ENCODE measurements at places on chromosomes 2 and 18.
A peak's percentile ranks its signal among the peaks of the same experiment; 100 is the strongest.

- no peak for DNase-seq
Observed at GRCh38 chr18:58208207-58208932, 164.3 kb downstream of the NEDD4L start.

DNA sequence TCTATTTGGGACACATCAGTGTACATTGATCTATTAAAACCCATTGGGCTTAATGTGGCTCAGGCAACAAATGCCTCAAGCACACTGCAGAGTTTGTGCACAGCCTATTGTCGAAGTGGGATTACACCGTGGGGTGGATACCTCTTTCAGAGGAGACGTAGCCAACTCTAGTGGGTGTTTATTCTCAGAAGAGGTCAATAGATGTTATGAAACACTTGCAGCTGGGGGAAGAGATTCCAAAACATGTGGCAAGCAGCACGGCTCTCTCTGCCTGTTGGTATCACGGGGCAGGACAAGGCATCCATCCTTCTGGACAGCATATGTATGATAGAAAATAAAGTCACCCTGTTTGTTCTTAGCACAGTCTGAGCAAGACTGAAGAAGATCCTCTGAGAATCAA, 121.4 kb upstream of the COPS8 start:
- DNase-seq, result no peak

- no peak for DNase-seq
Observed at GRCh38 chr2:74107071-74107470, 40.6 kb downstream of the BOLA3 start.

- no peak for DNase-seq
Observed at GRCh38 chr2:172335736-172336135, 91.7 kb upstream of the ITGA6 start.

DNA sequence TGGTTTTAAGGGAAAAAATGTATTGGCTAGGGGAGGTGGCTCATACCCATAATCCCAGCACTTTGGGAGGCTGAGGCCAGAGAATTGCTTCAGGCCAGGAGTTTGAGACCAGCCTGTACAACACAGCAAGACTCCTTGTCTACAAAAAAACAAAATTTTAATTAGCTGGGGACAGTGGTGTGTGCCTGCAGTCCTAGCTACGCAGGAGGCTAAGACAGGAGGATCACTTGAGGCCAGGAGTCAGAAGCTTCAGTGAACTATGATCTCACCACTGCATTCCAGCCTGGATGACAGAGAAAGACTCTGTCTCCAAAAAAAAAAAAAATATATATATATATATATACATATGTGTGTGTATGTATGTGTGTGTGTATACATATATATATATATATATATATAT, 18.5 kb downstream of the CCDC88A start:
- DNase-seq, result no peak

DNA sequence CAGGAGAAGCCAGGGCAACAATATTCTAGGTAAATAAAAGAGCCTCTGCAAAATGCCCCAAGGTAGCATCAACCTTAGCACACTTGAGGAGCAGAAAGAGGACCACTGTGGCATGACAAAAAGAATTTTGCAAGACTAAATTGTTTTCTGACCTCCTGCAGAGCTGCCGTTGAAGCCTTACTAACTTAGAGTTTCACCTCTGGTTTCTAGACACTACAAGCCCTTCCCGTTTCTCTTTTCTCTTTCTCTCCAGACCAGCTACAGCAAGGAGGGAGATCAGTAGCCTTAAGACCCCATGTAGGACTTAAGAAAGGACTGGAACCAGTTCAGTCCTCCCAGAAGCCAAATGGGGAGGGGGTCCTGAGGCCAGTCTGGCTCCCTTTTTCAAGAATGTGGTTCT, 73.3 kb upstream of the SP3 start:
- DNase-seq, result no peak

GRCh38 chr2:238242731-238243495, 3.1 kb upstream of the HES6 start:
- no peak for DNase-seq

DNA sequence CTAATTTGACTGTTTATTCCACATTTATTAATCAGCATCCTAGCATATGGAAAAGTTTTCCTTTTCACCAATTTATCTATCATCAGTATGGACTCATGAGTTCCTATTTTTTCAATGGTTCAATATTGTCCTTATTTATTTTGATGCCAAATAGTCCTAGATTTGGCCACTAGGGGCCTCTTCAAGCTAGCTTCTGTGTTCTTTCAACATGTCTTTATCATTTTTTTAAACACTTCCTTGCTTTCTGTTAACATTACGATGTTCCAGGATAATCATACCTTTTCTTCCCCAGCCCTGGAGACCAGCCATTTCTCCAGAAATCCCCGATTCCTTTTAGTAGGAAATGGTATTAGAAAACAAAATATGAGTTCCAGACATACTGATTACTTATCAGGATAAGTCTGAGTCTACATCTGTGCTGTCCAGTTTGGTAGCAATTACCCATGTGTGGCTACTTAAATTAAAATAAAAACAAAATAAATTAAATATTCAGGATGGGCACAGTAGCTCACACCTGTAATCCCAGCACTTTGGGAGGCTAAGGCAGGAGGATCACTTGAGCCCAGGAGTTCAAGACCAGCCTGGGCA, 70.6 kb downstream of the RPE start:
- DNase-seq, result no peak

DNA sequence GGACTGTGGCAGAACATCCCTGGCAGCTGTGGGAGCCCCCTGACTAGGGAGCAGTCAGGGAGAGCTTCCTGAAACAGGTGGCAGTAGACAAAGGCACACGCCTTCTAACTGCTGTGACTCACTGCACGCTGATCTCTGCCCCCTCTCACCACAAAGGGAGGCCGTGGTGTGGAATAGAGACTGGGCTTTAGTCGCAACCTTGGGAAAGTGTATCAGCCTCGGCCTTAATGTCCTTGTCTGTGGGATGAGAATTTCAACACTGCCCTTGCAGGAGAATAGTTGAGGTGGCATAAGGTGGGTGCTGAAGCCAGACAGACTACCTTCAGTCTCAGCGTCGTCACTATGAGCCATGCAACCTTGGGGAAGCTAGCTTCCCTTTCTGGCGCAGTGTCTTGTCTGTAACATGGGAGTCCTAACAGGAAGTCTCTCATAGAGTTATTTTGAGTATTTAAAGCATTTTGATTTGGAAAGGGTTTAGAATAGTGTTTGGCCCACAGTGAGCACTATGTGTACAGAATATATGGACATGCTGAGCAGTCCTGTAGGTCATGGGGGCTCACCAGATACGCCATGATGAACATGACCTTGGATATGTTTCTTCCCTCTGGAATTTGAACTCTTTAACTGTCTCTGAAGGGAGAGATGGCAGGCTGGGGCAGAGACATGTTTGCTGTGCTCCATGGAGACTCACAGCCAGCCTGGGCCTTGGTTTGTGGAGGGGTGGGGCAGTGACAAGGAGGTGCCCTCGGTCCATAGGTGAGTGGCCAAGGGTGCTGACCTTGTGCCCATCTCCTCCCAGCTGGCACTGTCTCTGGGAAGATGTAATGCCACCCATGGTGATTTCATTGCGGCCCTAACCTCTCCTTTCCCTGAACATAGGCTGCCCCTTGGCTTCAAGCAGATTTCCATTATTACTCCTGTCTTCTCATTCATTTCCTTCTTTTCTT, 29.5 kb upstream of the SMAD7 start:
- no peak for DNase-seq

- no peak for DNase-seq
Observed at GRCh38 chr18:10285283-10285640, 169.2 kb upstream of the APCDD1 start.

GRCh38 chr2:113277474-113278072, 1.1 kb downstream of the PAX8 start:
- DNase-seq, result no peak

- DNase-seq, result no peak
Observed at GRCh38 chr2:45570671-45571334, 40.3 kb downstream of the SRBD1 start.

GRCh38 chr2:213219816-213220215, 64.4 kb upstream of the SPAG16 start:
- DNase-seq, result no peak

- DNase-seq, result no peak
Observed at GRCh38 chr18:59208602-59209125, 11.3 kb upstream of the GRP start.

- DNase-seq, result no peak
Observed at GRCh38 chr2:220228310-220229006, 601.0 kb downstream of the SLC4A3 start.

GRCh38 chr2:235413064-235413463, 80.8 kb upstream of the AGAP1 start:
- DNase-seq, result no peak

DNA sequence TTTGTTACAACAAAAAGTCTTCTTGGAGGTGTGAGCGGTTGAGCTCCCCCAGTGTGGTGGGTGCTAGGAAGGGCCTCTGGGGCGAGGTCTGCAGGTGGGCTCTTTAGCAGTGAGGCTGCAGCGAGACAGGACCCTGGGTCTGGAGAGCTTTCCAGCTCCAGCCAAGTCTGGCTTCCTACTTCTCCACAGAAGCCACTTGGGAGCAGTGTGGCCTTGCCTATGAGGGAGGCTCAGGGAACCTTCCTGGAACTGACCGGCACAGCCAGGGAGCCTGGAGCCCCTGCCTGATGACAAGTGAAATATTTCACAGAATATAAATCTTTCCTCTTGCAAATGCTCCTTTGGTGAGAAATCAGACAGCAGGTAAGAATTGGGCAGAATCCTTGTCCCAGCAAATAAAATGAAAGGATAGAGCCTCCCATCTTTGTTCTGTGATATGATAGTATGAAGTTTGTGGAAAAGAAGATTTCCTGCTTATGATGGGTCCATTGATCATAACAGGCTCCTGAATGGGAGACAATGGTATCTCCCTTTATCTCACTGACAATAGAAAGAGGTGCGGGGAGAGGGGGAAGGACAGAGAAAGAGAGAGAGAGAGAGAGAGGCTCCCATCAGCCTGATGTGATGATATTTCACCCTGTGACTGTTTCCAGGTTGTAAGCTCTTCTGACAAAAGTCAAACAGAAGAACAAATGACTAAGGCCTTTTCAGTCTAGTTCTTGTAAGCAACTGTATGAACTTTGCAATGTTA, 289.8 kb upstream of the SPRED2 start:
- peak; percentile 1 for DNase-seq

DNA sequence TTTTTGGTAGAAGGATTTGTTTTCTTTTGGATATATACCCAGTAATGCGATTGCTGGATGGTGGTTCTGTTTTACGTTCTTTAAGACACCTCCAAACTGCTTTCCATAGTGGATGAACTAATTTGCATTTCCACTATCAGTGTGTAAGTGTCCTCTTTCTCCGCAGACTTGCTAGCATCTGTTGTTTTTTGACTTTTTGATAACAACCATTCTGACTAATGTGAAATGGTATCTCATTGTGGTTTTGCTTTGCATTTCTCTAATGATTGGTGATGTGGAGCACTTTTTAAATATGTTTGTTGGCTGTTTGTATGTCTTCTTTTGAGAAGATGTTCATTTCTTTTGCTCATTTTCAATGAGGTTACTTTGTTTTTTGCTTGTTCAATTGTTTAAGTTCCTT, 260.9 kb upstream of the CWC22 start:
- no peak for DNase-seq

DNA sequence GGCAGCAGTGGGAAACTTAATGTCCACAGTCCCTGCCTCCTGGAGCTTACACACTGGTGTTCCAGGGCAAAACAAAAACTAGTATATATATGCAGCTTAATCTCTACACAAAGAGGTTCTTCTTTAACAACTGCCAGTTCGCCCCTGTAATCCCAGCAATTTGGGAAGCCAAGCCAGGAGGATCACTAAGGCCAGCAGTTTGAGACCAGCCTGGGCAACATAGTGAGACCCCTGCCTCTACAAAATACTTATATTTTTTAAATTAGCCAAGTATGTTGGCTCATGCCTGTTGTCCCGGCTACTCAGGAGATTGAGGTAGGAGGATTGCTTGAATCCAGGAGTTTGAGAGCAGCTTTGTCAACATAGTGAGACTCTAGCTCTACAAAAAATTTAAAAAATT, 17.2 kb upstream of the NEDD4L start:
- no peak for DNase-seq

GRCh38 chr18:34959211-34959829, 81.9 kb upstream of the MAPRE2 start:
- no peak for DNase-seq

- no peak for DNase-seq
Observed at GRCh38 chr18:7482342-7482741, 84.8 kb upstream of the PTPRM start.

DNA sequence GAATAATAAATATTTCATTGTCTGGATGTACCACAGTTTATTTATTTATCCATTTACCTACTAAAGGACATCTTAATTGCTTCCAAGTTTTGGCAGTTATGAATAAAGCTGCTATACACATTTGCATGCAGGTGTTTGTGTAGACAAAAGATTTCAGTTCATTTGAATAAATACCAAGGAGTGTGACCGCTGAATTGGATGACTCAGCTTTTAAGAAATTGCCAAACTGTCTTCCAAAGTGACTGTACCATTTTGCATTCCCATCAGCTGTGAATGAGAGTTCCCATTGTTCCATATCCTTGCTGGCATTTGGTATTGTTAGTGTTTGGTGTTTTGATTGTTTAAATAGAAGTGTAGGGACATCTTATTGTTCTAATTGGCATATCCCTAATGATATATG, 36.2 kb upstream of the FMNL2 start:
- no peak for DNase-seq

- no peak for DNase-seq
Observed at GRCh38 chr2:22904126-22904684, 480.8 kb upstream of the KLHL29 start.

GRCh38 chr2:11187731-11188130, 32.5 kb downstream of the SLC66A3 start:
- no peak for DNase-seq

DNA sequence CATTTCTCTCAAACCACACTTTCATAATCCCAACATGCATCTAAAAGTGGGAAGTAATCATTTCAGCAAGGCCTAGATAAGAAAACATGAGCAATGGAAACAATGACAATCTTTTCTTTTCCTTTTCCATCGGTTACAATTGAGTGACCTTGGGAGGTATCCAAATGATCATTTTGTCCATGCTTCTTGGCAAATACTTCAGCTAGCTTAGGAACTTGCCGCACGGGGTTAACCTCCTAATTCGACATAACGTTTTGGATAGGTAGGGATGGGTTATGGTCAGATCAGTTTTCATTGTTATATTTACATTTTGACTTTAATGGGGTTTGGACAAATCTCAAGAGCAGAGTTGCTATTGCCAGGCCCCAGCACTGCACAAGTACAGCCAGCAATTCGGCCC, 4.6 kb upstream of the PTPRM start:
- DNase-seq, result no peak

Data from NCI-H524 treated with DMSO at 0.1 percent for 48 hours (cell line).